Activated T-cell treated with anti-CD3 and anti-CD28 coated beads for 1 hour (primary cell): ENCODE measurements at places on chromosomes 3 and 15.

- no peak for DNase-seq
These were observed 185.9 kb upstream of the BHLHE40 start for GRCh38 chr3:4793311-4793710.

DNA sequence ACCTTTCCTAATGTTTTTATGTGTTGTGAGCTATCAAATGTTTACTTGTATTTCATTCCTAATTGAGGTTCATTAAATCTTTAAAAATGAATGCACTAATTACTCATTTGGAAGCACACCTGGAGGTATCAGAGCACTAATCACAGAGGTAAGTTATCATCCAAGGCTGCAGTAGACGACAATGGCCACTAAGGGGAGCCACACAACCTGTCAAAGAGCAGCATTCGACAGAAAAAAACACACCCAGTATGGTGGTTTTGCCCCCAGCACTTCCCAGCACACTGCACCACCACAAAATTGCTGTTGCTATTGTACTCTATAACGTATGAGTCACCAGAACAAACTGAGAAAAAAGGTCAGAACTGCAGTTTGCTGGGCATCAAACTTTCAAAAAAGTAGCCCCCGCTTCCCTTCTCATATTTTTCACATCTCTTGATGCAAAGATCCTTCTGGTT is 205.9 kb upstream of the IGF1R start:
- peak; percentile 32 for DNase-seq

DNA sequence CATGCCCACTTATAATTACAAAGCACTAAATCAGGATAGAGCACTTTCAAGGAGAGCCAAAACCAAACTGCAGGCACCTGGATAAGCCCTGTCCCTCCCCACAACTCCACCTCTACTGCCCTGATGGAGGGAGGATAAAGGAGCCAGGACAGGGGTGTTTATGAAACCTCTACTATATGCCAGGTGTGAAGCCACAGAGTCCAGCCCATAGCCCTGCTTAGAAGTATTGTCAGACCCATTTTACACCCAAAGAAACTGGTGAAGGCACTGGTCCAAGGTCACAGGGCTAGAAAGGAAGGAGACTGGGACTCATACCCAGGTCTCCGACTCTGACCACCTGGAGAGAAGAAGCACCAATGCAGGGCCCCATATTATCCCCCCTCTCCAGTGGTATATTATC is 48.7 kb downstream of the SH3BP5 start:
- DNase-seq, result no peak

- DNase-seq, result no peak
These were observed 791.2 kb downstream of the GBE1 start for GRCh38 chr3:80970292-80970691.

DNA sequence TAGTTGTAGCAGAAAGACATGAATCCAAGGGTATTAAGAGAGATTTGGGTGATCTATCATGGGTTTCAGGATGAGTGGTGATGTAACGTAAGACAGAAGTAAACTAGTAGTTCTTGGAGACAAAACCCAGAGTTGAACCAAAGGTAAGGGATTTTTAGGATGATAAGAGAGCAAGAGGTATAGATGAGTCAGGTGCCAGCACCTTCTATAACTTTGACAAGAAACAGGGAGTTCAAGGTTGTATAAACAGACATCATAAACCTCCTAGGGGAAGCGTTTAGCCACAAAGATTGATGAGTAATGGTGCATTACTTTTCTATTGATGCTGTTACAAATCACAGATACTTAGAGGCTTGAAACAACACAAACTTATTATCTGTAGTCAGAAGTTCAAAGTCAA is 447.3 kb upstream of the ARHGEF26 start:
- DNase-seq, result no peak

GRCh38 chr15:92316586-92317295 is 76.9 kb upstream of the ST8SIA2 start:
- no peak for DNase-seq

- no peak for DNase-seq
These were observed 219.5 kb downstream of the PLCH1 start for GRCh38 chr3:155525324-155525833.

DNA sequence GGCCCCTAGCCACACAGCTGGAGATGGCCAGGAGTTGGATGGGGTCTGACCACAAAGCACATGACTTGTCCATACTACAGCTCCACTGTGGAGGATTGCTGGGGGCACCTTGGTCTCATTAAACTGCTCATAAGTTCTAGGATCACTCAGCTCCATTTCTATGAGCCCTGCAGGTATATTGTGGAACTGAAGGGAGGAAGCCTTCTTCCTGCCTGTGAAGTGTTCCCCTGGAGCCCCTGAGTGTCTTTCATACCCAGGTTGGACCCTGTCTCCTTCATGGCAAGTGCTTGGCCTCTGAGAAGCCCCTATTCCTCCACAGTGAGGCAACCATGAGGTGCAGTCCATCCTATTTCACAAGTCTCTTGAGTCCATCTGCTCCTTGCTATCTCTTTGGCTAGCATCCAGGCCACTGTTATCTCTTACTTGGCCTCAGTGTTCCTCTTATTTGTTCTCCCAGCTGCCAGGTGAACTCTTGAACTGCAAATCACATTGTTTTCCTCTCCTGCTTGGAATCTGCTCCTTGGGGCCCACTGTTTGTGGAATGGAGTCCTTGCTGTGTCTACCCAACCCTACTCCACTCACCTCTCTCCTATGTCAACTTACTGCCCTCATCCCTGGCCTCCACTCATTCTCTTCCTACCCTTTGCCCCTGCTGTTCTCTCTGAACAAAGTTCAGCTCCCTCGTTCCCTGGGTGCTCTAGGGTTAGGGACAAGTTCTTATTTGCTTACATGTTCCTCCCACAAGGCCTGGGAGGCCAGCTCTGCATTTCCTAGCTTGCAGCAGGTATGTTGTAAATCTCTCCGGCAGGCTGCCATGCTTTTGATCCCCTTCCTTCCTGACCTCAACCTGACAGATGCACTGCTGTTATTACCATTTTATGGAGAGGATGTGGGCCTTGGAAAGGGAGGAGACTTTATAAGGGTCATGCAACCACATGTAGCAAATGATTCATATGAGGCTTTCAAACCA is 1.2 kb downstream of the ACOX2 start:
- DNase-seq, result no peak

DNA sequence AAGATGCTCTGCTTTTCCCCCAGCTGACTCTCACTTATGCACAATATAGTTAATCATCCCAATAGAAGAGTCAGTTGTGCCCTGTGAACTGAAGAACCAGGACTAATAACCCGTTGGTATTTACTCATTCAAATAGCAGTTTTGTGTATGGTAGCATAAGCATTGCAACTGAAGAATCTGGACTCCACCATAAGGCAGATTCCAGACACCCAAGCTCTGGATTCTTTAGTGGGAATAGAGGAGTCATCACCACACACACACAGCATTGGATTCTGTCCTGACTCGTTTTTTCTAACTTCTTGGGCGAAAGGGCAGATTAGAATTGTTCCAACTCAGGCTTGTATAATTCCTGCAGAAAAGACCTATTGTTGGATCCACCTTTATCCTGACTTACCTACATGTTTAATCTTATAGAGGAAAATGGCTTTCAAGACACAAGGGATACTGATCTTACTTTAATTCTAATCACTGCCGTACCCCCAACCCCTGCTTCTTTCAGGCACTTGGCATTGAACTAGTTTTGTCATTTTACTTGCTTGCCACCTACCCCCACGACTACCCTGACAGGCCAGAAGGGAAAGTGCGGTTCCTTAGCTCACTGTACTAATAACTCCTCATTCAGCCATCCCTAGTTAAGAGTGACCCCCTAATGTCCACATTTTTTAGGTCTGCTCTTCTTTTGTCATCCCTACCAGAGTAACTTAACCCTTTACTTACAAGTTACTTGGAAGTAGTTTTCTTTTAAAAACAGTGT is 42.3 kb downstream of the NKIRAS1 start:
- DNase-seq, result no peak

GRCh38 chr3:141080431-141080830 is 29.3 kb downstream of the SPSB4 start:
- no peak for DNase-seq

DNA sequence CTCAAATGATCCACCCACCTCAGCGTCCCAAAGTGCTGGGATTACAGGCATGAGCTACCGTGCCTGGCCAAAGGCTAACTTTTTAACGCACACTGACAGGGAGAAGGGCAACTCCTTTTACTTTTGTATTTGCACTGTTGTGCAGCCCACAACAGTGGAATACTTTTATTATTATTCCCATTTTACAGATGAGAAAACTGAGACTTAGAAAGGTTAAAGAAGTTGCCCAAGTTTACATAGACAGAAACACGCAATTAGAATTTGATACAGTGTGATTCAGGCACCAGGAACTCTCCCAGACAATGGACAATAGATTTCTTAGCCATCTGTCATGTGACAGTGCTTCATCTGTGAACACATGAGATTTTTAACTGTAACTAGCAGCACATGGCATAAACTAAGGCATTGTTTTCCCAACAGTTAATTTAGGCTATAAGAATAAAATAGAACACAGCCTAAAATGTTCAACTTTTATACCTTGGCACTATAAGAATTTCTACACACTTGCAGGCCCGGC is 18.8 kb downstream of the STAG1 start:
- DNase-seq, result no peak

DNA sequence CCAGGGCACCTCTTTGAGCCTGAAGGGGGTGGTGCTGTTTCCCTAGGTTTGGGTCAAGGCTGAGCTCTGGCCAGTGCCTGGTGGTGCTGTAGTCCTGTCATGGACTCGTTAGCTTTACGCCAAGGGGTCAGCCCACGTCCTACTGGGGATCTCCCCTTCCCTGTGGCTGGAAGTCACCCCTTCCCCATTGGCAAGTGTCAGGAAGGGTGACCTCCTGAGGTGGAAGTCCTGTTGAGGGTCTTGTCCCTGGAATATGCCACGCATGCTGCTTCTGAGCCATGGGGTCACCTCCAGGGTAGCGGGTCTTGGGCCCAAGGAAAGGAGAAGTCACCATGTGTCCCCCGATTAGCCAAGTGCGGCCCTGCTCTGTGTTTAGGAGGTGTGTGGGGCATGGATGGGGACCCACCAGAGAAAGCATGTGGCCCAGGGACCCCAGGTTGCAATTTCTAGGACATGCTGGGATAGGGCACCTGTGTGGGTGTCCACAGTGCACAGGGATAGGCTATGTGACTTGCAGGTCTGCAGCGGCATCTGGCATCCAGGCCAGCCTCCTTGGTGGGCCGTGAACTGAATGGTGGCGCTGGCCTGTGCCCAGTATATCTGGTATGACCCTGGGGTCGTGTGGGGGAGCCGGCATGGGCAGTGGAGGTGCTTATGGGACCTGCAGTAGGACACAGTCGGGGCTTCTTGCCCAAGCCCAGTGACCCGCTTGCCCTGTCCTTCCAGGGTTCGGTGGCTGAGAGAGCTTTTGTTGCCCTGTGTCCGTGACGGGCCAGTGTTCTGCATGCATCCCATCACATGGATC is 226.7 kb downstream of the SNRPN start:
- no peak for DNase-seq

DNA sequence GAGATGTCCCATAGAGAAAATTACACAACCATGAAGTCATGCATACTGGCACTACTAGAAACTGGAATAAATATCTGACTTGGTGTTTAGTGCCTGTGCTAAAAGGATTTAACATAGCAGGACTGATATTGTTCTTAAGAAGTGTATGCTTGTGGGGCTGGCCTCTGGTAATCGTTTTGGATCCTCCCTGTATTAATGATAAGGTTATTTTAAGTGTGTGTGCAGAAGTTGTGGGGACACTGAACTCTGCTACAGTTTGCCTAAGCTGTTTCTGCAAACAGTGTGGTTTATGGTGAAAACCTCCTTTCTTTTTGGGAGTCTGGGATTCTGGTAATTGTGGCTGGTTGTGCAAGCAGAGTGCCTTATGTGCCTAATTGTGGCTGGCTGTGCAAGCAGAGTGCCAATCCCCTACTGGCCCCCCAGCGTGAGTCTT is 120.8 kb downstream of the CLASP2 start:
- DNase-seq, result no peak

DNA sequence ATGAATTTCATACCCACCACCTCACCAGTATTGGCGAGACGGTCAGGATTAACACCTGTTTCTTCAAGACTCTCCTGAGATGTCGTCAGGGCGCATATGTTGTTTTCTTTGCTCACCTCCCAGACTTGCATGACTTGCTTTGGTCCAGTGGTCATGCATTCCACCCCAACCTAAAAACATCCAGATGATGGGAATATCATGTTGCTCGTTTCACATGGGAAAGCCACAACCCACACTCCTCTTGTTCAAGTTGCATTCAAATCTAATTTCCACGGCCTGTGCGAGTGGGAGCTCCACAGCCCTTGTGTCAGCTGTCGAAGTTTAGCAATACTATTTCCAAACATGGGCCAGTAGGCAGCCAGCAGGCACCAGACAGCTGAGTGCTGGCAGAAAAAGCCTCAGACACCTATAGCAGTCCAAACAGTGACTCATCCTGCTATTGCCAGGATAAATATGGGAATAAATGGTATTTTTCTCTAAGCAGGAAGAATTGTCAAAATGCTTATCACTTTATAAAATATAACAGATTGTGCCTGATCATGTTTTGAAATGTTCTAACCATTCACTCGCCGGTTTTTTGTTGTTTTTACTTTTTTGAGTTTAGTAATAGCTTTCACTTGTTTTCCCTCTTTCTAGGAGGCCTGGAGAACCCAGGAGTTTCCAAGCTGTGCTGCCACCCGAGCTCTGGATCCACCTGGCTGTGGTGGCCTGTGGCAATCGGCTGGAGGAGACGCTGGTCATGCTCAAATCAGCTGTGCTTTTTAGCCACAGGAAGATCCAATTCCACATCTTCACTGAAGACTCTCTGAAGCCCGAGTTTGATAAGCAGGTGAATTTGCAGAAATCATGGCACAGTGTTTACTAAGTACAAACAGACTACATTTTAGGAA is 20.1 kb downstream of the GXYLT2 start:
- no peak for DNase-seq

DNA sequence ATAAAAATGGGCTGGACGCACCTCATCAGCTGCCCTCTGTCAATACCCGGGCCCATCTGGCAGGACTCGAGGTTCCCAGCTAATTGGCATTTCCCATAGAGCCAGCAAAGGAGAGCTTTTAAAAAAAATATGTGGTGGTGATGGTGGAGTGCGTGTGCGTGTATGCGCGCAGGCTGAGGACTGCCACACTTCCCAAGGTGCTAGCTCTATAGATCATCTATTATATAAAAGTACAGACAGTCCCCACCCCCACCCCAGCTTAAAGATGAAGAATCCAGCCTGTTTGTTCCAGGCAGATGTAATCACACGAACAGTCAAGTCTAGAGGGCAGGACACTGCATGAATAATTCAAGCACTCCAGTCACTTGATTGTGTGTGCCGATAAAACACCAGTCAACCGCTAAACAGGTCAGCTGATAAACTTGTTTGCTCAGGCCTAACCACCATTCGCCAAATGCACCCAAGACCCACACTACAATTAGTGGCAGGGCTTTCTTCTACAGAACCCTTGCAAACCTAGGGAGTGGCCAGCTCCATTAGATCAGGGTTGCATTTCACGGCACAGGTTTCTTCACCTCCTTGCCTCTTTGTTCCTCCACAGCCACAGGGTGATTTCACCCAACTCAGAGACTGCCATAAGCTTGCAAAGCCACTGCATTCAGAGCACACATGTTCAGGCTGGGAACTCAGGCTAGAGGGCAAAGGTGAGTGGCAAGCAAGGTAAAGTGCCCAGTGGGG is 5.8 kb downstream of the TLE3 start:
- no peak for DNase-seq
